ENCODE measurements at places on chromosomes 4 and X.

DNA sequence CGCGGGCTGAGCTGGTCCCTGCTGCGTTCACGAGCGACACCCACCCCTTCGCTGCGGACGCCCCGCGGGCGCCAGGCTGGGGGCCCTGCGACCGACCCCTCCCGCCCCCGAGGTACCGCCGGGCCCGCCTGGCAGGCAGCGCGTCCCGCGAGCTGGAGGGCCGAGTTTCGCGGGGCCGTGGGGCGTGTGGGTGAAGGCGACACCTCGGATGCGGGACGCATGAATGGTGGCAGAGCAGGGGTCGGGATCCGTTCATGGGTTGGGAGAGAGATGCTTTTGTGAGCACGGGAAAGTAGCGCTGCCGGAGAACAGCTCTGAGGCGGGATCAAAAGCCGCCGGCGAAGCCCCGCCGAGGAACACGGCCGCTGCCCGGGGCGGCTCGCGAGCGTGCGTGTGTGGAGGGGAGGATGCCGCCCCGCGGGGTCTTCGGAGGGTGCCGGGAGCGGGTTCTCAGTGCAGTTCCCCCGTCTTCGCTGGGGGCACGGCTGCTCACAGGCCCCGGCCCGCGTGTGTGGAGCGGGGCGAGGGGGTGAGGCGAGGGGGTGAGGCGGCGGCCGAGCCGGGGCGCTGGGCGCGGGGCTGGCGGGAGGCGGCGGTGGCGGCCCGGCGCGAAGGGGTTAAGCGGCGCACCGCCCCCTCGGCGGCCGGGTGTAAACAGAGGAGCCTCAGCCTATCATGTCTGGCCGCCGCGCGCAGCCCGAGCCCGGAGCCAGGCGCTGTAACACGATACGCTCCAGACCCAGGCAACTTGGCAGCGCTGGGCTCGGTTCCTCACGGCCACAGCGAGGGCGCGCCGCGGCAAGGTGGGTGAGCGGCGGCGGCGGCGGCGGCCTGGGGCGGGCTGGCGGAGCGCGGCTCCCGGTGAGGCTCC lies 205.3 kb downstream of the TENM3 start:
- DNase-seq, result peak; percentile 20

GRCh38 chrX:16458208-16458607 lies 191.8 kb upstream of the S100G start:
- DNase-seq, result no peak

GRCh38 chr4:105061136-105061696 lies 85.5 kb upstream of the TET2 start:
- DNase-seq, result peak; percentile 44

- DNase-seq, result no peak
Observed at GRCh38 chrX:131059246-131059645, 1.1 kb downstream of the ARHGAP36 start.

- no peak for DNase-seq
Observed at GRCh38 chrX:81202456-81202819, 536 bp downstream of the SH3BGRL start.

DNA sequence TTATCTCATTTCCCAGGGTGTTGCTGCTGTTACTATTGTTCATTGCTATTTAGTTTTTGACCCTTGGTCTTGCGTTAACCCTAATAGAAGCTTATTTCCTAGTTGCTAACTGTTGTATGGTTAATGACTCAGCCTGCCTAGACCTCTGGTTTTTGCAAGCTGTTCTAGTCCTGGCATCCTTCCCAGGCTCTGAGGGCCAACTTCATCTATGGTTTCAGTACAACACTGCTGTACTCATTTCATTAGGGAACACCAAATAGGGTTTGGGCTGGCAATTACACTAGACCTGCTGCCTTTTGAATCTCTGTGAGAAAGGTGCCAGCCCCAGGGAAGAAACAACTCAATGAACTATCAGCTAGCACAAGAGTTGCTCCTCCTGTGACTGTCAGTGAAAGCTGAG lies 59.6 kb downstream of the DCX start:
- no peak for DNase-seq

DNA sequence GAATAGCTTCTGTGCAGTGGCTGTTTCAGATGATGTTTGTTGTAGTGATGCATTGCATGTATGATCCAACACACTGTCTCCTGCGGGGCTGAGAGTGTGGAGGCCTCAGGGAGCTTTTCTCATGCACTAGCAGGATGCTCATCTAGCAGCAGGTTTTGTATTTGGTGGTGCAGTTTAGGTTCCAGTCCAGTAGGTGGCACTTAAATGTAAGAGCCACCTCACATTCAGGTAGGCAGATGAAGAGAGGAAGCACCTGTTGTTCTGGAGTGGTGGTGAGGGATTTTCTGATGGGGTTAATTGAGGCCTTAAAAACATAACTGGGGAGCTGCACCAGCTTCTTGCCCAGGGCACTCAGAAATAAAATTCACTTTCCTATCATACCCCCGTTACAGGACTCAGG lies 300.9 kb downstream of the SPIN4 start:
- no peak for DNase-seq

- no peak for DNase-seq
Observed at GRCh38 chr4:3744901-3745300, 21.3 kb upstream of the ADRA2C start.

- DNase-seq, result peak; percentile 59
Observed at GRCh38 chrX:112841114-112841819, 636 bp upstream of the AMOT start.

DNA sequence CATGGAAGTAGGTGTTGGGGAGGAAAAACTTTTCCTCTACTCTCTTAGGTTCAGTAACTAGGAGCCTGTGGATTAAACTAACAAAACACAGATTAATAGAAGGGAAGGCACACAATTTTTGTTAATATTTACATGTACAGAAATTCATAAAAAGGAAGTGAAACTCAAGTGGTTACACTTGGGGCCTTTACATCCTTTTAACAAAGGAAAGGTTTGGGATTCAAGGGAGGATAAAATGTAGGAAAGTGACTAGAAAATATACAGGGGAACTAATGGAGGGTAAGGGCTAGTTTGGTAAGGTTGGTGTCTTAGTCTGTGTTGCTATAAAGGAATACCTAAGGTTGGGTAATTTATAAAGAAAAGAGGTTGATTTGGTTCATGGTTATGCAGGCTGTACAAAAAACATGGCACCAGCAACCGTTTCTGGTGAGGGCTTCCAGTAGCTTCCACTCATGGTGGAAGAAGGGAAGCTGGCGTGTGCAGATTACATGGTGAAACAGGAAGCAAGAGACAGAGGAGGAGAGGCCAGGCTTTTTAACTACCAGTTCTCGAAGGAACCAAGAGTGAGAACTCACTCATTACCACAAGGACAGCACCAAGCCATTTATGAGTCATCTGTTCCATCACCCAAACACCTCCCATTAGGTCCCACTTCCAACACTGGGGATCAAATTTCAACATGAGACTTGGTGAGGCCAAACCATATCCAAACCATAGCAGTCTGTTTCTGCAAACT lies 124.4 kb downstream of the CHRDL1 start:
- no peak for DNase-seq

GRCh38 chr4:97498875-97499274 lies 644.4 kb downstream of the STPG2 start:
- DNase-seq, result no peak

DNA sequence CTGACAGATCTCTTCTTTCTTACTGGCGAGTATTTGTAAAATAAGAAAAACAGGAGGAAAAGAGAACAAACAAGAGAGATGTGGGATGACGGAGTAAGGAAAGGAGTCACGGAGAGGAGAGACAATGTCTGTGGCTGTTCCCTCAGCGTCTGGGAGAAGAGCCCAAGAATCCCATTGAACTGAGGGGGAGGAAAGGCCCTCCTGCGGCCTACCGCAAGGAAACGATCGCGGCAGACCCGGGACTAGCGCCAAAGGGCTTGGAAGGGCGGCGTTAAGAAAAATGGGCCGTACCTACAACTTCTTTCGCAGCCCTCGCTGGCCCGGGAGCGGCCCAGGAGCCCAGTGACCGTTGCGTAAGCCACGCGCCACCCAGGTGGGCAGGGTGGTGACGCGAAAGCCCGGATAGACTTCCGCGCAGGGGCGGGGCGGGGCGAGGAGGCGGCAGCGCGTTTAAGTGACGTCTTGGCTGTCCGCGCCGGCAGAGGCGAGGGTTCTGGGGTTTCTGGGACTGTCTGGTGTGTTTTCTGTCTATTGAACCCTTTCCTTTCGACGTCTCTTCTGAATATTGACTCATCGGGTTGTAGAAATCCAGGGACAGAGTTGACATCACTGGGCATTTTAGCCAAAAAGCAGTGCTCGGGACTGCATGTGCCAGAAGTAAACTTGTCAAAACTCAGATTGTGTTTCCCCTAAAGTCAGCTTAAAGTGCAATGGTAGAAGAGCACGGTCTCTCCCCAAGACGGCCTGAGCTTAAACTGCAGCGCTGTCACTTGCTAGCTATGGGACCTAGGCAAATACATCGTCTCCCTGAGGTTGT lies at the start of gene SLC9B1:
TSS of gene SLC9B1 (minus strand) at position 398 of the 817 bp plus-strand sequence. CDS start 27,994 bp downstream, outside the sequence.
- DNase-seq, result peak; percentile 91

GRCh38 chrX:152926923-152927322 lies 29.1 kb downstream of the ZNF185 start:
- DNase-seq, result no peak

DNA sequence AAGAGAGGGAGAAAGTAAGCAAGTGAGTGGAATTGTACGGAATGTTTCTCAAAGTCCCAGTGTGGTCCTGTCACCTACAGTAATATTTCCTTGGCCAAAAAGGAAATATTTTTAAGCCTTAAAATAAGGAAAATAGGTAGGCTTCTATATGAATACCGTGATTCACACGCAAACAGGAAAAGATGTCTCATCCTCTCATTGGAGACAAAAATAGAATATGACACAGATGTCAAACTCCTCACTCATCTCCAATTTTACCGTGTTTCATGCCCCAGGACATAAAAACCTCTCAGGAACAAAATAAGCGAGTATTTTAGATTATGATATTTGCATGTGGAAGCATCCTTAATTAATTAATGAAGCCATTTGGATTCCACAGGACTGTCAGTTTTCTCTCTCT lies 1269.5 kb downstream of the RAPGEF2 start:
- DNase-seq, result no peak

- DNase-seq, result no peak
Observed at GRCh38 chr4:173511787-173512361, 18.2 kb downstream of the HAND2 start.

- DNase-seq, result no peak
Observed at GRCh38 chr4:76219299-76220055, 5.9 kb upstream of the SCARB2 start.

DNA sequence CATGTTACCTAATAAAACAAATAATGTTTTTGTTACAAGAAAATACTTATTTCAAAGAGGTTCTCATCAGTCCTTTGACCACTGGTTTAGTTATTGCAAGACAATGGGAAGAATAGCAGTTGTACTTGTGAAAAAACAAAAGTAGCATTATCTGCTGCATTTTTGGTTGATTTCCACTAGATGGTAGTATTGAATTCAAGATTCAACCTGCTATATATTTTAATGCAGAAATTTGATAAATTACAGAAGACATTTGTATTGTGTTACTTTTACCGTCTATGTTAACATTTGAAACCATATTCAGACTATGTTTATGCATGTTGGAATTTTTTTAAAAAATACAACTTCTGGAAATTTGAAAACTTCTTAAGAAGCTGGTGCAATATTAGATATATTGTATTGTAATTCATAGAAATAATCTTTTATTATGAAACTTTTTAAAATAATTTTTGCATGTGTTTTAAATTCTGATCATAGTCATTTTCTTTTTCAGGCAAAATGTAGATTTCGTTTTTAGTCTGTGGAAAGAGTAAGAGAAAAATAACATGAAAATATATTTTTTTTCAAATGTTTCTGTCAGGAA lies 56.4 kb downstream of the SPCS3 start:
- no peak for DNase-seq

- no peak for DNase-seq
Observed at GRCh38 chrX:107725761-107726555, 49.6 kb downstream of the TSC22D3 start.

GRCh38 chr4:110626532-110627153 lies 3.8 kb upstream of the PITX2 start:
- DNase-seq, result no peak

DNA sequence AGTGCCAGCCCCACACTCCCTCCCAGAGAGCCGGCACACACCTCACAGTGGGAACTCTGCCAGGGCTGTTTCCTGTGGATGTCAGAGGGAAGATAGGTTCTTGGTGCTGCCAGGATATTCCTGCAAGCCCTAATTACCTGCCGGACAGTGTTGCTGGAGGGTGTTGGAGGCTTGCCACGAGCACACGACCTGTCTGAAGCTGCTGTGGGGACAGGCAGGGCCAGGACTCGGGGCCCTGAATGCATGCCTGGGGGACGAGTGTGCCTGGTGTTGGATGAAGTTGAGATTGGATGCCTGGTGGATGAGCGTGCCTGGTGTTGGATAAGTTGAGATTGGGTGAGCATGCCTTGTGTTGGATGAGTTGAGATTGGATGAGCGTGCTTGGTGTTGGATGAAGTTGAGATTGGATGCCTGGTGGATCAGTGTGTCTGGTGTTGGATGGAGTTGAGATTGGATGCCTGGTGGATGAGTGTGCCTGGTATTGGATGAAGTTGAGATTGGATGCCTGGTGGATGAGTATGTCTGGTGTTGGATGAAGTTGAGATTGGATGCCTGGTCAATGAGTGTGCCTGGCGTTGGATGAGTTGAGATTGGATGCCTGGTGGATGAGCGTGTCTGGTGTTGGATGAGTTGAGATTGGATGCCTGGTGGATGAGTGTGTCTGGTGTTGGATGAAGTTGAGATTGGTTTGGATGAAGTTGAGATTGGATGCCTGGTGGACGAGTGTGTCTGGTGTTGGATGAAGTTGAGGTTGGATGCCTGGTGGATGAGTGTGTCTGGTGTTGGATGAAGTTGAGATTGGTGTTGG lies 23.2 kb upstream of the UVSSA start:
- no peak for DNase-seq

DNA sequence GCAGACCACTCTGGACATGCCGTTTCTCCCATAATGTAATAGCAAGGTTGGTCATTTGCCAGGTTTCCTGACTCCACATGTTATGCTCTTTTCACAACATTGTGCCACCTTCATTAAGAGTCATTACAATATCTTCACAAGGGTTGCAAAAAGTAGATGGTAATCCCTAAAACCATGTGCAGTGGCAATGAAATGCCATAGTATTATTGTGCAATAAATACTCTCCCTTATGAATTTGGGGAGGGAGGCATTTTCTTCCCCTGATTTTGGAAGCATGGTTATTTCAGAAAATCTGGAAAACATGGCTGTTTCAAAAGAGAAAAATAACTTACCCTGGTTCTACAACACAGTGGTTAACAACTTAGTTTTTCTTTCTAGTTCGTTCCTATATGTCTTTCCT lies 75.1 kb downstream of the BLTP1 start:
- DNase-seq, result no peak

GRCh38 chr4:61812171-61812570 lies 612.0 kb downstream of the ADGRL3 start:
- DNase-seq, result no peak

- DNase-seq, result no peak
Observed at GRCh38 chr4:185018834-185019455, 655 bp downstream of the HELT start.

GRCh38 chrX:100409610-100410590 lies at the start of gene PCDH19:
PCDH19 (minus strand) TSS chrX:100410273; CDS start chrX:100408597, 1,676 bp downstream.
- DNase-seq, result peak; percentile 33

- no peak for DNase-seq
Observed at GRCh38 chrX:150332023-150332422, 31.1 kb upstream of the MAMLD1 start.

- no peak for DNase-seq
Observed at GRCh38 chr4:177339477-177340374, 30.1 kb downstream of the NEIL3 start.
